ENCODE measurements at places on chromosomes 7 and 10.

DNA sequence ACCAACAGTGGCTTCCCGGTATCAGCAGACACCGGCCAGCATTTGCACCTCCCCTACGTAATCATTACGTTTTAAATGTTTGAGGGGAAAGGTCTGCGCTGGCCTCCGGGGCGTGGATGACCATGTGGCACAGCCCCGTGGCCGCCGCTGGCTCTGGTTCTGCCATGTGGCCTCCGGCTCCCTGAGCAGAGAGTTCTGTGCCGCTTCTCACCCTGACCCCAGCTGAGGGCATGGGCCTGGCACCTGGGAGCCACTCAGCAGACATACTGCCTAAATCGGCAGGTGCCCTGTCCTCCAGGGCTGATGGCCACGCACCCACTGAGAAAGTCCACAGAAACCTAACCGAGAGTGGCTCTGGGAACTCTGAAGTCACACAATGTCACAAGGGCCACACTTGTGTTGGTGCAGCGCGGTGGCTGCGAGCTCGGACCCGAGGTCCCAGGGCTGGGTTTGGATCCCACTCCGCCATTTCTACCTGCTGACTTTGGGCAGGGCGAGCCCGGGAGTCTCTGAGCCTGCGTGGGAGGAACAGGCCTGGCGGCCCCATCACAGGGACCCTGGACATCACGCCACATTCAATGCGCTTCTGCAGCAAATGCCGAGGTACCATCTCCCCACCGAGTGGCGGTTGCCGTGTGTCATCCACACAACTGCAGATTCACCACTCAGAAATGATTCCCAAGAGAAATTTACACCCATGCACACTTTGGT is 25.3 kb downstream of the CFAP46 start:
- DNase-seq, result no peak

DNA sequence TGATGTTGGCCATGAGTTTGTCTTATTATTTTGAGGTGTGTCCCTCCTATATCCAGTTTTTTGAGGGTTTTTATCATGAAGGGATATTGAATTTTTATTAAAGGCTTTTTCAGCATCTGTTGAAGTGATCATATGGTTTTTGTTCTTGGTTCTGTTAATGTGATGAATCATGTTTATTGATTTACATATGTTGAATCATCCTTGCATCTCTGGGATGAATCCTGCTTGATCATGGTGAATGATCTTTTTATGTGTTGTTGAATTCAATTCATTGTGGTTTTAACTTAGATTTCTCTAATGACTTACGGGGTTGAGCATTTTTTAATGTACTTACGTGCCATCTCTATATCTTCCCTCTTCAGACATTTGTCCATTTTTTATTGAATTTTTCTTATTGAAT is 22.9 kb downstream of the DLD start:
- DNase-seq, result no peak

GRCh38 chr7:71221049-71221448 is 89.1 kb downstream of the GALNT17 start:
- DNase-seq, result no peak

DNA sequence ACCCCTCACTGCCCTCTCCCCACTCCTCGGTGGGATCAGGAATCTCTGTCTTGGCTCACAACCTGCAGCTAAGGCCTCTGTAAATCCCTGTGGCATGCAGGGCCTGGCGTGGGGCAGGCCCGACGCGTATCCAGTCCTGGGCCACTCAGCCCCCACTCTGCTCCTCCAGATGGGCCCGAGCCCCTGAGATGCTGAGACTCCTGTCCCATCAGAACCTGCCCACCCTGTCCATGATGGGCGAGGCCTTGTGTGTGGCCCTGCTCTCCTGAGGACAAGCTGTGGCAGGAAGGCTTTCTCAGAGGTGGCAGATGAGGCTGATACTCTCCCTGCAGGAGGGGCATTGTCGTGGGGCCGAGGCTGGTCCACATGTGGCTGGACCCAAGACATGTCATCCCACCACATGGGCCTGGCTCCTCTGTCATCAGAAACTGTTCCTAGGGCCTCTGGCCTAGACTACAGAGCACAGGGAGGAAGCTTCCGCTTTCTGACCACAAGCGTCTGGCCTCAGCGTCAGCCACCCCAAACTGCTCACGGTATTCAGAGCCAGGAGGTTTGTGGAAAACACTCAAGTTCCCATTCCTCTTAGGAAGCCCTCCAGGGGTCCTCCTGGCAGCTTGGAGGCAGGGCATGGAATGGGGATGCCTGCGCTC is 6.0 kb downstream of the ALOX5 start:
- DNase-seq, result no peak

GRCh38 chr7:136530831-136531230 is 337.6 kb upstream of the CHRM2 start:
- no peak for DNase-seq

GRCh38 chr10:59107147-59107546 is 69.3 kb upstream of the PHYHIPL start:
- DNase-seq, result no peak

- no peak for DNase-seq
Observed at GRCh38 chr10:58645416-58646146, 132.9 kb downstream of the BICC1 start.

- no peak for DNase-seq
Observed at GRCh38 chr7:158849768-158850544, 6.4 kb upstream of the DYNC2I1 start.

- no peak for DNase-seq
Observed at GRCh38 chr7:12586271-12586670, 15.8 kb downstream of the SCIN start.

GRCh38 chr7:150311711-150312110 is 11.4 kb upstream of the LRRC61 start:
- no peak for DNase-seq

DNA sequence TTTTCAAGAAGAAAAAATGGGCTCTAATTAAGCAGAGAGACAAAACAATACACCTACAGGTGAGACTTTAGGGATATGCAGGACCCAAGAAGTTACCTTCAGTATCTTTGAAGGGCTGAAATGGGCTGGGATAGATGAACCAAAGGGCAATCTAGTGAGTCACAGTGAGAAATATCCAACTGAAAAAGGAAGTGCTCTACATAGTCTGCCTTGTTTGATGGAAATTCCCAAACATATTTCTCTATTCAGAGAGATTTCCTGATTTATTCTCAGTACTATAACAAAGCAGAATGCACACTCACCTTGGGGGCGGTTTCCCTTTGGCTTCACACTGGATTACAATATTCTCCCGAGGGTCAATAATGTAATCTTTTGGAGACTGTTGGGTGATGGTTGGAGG is 104.1 kb upstream of the LAMB4 start:
- DNase-seq, result no peak

- no peak for DNase-seq
Observed at GRCh38 chr10:112768121-112768520, 181.9 kb upstream of the TCF7L2 start.

DNA sequence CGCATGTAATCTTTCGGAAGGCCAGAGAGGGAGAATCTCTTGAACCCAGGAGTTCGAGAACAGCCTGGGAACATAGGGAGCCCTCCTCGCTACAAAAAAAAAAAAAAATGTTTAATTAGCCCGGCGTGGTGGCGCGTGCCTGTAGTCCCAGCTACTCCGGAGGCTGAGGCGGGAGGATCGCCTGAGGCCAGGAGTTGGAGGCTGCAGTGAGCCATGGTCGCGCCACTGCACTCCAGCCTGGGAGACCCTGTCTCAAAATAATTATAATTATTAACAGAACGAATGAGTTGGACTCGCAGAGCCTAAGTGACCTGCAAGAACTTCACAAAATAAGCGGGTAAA is 794 bp downstream of the PCGF6 start:
- no peak for DNase-seq

DNA sequence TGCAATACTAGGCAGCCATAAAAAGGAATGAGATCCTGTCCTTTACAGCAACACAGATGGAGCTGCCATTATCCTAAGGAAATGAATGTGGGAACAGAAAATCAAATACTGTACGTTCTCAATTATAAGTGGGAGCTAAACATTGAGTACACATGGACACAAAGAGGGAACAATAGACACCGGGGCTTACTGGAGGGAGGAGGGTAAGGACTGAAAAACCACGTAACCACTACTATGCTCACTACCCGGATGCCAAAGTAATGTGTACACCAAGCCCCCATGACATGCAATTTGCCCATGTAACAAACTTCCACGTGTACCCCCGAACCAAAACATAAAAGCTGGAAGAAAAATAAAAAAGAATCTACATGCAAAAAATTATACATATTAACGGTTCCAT is 587.0 kb downstream of the PARD3 start:
- DNase-seq, result no peak

- no peak for DNase-seq
Observed at GRCh38 chr10:7492660-7493046, 81.8 kb upstream of the SFMBT2 start.

GRCh38 chr7:192701-193480 is 520 bp downstream of the FAM20C start:
- DNase-seq, result no peak

DNA sequence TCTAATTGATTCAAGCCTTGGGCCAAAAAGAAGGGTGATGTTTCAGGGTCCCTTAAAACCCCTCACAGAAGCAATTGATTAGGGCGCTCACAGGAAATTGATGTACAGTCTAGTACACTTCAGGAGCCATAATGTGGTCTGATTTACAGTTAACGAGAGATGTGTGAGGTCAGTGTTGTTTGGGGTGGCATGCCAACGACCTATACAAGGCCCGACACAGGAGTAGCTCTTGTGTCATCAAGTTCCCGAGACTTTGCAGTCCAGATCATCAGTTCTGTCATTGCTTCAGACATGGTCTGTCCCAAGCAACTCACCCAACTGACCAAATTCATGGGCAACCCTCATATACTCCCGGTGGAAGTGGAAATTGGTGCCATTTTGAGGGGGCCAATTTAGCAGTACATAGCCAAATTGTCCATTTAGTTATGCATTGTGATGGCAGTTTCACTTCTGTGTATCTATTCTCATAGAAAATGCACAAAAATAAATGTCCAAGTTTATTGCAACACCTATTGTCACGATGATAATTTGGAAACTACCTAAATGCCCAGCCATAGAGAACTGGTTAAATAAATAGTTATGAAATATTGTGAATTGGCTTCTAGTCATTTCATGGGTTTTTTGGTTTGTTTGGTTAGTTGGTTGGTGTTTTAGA is 18.0 kb upstream of the ARID5B start:
- no peak for DNase-seq

DNA sequence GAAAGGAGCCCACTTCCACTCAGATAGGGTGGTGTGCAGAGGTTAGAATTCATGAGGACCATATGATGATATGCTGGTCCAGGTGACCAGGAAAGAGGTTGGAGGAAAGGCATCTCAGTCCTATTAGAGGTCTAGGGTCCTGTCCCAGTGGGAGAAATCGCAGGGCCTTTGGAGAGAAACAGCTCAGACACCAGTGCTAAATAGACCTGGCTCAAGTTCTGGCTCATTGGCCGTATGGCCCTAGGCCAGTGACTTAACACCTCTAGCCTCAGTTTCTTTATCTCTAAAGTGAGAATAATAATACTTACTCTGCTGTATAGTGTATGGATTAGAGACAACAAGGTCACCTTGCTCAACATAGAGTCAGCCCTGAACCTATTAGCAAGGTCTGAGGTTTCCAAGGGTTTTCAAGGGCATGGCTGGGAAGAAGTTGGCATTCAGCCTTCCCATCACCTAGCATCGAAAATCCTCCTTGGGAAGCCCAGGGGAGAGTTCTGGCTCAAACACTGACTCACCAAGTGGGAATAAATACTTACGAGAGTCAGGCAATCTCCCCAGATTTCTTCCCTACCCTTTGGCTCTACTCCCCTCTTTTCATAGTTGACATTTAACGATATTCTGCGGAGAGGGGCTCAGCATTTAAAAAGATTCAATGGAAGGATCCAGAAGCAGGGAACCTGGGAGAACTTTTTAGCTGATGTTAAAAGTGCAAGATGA is 473.1 kb upstream of the PODXL start:
- DNase-seq, result no peak

GRCh38 chr7:23298141-23298881 is 828 bp upstream of the MALSU1 start:
- no peak for DNase-seq

DNA sequence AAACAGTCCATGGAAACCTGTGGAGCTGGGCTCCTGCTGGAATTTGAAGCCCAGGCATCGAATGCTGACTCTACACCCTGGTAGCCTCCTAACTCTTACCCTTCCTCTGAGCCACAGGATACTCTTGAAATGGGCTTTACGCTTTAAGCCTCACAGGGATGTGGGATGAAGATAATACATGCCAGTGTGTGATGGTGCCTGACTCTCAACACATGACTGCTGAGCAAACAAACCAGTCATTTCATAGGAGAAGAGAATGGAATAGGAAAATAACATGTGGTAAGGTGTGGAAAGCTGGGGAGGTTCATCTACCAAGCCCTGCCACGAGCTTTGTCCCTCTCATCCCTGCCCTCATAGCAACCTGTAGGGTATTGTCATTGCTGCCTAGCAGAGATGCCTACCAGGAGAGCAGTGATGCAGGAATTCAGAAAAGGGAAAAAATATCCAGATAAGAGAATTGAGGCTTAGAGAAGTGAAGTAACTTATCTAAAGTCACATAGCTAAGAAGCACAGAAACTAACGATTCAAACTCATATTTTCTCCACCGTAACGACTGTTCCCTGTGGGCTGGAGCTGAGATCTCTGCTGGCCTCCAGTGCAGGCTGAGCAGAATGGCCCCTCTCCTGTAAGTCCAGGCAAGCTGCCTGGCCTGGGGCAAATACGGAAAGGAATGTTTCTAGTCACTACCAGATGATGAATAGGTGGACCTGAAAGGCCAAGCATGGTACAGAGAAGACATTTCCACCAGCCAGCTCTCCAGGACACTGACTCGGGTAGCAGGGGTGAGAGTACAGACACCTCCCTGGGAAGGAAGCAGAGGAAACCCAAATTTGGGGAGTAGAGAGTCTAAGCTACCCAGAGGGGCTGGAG is 90.2 kb upstream of the DUSP5 start:
- DNase-seq, result no peak

DNA sequence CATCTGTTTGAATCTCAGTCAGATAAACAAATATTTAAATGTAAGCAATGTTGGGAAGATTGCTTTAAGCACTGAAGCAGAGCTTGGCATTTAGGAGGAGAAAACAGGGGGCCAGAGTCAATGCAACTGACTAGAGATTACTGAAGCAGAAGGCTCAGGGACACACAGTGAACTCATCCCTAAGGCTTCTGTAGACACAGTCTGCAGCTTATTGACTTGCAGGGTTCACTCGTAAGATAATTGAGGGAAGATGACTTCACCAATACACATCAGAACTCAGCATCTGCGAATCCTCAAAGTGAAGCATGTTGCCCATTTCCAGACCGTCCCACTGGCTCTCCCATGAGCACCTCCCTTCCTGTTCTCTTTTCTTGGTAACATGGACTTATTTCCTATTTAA is 363.4 kb upstream of the PFKP start:
- no peak for DNase-seq

DNA sequence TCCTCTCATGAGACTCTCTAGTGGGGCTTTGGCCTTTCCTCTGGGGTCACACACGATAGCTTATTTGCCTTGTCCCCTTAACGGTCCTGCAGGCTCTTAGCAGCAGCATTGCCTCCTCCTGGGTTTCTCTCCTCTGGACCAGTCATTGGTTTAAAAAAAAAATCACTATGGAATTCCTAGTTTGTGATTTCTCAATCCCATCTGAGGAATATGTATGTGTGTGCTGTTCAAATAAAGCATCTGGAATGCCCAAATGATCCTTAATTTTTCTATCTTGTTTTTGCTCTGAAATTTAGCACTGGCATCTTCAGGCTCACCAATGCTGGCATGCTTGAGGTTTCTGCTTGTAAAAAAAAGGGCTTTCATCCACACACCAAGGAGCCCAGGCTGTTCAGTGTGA is 30.5 kb downstream of the ACTA2 start:
- no peak for DNase-seq

GRCh38 chr10:26839966-26840627 is 20.7 kb downstream of the ABI1 start:
- DNase-seq, result no peak

- no peak for DNase-seq
Observed at GRCh38 chr7:29109899-29110298, 36.4 kb downstream of the CPVL start.
